ENCODE measurements at places on chromosomes 16 and 17.

- DNase-seq, result no peak
Measured at GRCh38 chr16:5073279-5073629, 1.6 kb downstream of the ALG1 start.

GRCh38 chr17:50779747-50780353 lies 12.5 kb upstream of the ANKRD40CL start:
- no peak for DNase-seq

- DNase-seq, result no peak
Measured at GRCh38 chr17:17691468-17692263, 10.4 kb downstream of the RAI1 start.

DNA sequence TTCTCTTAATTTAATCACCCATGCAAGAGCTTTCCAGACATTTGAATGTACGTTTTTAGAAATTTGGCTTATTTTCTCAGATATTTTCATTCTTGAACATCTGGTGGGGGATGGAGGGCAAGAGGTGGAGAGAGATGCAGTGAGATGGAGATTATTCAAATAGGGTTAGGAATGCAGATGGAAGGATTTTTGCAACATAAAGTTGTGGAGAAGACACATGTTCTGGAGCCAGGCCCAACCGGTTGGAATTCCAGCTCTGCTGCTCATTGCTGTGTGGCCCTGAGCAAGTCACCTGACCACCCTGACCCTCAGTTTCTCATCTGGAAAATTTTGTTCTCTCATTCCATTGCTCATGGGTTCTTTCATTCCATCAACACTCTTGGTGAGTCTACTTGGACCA lies 66.9 kb downstream of the IRX3 start:
- no peak for DNase-seq

- DNase-seq, result no peak
Measured at GRCh38 chr17:19290066-19290705, 53.0 kb downstream of the EPN2 start.

- peak; percentile 64 for DNase-seq
Measured at GRCh38 chr17:19905502-19905901, 37.8 kb upstream of the ULK2 start.

DNA sequence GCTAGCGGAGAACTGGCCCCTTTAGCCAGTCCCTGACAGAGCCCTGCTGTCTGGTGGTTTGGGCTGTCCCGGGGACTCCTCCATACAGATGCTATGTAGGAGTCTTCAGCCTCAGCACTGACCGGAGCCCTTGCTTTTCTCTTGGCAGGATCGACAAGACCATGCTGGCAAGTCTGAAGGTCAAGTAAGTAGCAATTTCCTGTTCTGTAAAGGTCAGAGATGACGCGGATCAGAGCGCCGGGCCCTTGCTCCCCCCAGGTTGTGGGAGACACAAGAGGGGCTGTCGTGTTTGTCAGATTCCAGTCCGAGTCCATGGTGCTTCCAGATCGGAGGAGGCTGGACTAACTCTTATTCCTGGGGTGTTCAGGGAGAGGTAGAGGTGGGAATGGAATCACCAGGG lies 4.1 kb downstream of the RAP1GAP2 start:
- DNase-seq, result no peak

DNA sequence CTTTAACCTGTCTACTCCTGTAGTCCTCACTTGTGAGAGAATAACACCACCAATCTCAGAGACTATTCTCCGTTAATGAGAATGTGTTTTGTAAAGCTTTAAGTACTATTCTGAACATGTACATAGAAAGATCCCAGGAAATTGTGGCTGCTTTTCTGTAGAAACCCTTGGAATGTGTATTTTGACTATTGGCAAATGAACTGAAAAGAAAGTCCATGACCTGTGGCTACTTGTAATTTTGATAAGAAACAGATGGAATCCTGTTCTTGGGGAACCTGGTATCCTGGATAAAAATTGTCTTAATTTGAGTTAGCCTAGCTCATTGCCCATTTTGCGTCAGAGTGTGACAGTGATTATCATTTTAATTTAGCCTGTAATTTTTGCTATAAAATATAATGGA lies 9.1 kb downstream of the CTCF start:
- no peak for DNase-seq

DNA sequence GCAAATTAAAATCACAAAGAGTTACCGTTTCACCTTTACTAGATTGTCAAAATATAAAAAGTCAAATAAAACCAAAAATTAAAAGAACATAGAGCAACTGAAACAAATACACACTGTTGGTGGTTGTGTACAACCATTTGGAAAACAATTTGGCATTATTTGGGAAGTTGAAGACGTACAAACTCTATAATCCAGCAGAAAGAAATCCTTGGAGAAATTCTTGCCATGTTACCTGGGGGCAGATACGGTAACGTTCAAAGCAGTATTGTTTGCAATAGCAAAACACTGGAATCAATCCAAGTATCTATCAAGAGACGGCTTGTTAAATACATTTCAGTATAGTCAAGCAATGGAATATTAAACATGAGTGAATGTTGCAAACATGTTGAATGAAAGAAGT lies 56.7 kb downstream of the TBX4 start:
- DNase-seq, result no peak

Data from osteocyte (in vitro differentiated cells).